Sigmoid colon (tissue), 7 donors: ENCODE measurements at places on chromosomes 2 and 18.

DNA sequence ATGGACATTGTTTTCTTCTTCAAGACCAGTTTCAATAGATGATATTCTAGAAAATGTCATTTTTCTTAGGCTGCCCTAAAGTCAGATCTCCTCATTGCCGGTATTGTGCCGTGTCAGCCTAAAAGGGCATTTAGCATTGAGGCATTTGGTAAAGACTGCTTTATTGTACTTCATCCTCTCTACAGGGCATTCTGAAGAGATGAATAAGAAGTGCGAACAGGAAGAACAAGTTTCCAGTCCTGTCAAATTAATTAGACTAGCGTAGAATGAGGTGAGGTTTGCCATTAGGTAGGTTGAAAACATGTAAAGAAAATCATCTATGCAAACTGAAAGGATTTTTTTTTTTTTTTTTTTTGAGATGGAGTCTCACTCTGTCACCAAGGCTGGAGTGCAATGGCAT is 60.6 kb downstream of the ETAA1 start:
- DNase-seq: no peak

- no peak for DNase-seq
These were observed 1.3 kb downstream of the PRPF40A start for GRCh38 chr2:152715854-152716428.

- DNase-seq: no peak
These were observed 12.2 kb downstream of the ZFP36L2 start for GRCh38 chr2:43214253-43214652.

DNA sequence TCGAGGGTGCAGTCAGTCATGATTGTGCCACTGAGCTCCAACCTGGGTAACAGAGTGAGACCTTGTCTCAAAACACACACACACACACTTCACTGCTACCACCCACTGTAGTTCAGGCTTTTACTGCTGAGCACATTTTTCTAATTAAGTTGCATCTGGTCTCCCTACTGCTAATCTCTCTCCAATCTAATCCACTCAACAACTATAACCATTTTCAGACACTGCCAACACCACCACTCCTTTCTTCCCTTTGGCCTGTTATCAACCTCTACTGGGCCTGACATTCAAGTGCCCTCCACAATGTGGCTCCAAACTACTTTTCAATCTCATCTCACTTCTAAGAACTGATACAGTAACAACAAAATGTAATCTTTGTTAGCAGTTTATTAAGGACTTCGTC is 44.8 kb downstream of the RMP24 start:
- no peak for DNase-seq

GRCh38 chr2:204888222-204888621 is 342.9 kb downstream of the PARD3B start:
- DNase-seq: no peak

- no peak for DNase-seq
These were observed 24.3 kb upstream of the COL6A3 start for GRCh38 chr2:237438080-237438940.

DNA sequence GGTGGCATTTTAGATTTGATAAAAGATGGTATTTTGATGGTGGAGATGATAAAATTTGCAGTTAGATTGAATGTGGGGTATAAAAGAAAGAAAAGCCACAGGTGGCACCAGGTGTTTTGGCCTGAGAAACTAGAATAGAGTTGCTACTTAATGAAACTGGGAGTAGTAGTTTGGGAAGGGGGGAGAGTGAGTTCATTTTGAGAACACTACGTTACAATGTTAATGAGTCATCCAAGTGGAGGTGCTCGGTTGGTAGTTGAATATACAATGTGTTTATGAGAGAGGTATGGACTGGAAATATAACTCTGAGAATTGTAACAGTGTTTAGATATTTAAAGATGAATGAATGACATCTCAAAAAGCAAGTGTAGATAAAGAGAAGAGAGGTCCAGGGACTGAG is 26.4 kb downstream of the EPG5 start:
- DNase-seq: no peak

DNA sequence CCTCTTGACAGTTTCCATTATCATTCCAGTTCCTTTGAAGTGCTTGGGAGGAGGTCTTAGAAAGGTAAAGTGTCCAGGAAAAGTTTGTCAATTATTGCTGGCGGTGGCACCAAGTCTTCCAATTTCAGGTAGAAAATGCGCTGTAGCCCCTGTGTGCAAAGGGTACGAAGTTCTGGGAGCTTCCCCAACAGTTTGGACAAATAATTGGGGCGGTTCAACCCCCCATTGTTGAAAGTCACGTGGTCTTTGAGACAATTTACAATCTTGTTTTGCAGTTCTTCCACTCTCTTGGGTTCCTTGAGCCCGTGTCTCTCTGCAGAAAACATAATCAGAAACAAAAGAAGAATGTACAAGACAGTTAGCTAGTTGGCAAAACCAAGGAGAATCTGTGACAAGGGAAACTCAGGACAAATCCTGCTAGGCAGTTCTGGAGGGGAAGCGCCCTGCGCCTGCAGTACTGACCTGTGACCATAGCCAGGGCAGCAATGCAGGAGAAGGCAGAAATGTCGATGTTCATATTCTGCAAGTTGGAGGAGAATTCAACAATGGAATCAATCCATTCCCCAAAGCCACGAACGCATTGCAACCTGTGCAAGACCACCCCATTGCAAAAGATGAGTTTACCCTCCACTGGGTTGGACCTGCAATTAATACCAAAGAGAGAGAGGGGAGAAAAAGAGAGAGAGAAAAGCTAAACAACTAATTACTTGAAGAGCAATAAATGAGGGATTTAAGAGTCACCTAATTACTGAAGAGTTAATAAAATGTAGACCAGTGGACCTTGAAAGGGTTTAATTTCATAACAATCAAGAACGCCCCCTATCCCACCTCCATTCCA is 6.6 kb downstream of the NR4A2 start:
- DNase-seq: no peak

GRCh38 chr2:165743442-165743841 is 50.6 kb downstream of the GALNT3 start:
- no peak for DNase-seq

GRCh38 chr2:200378652-200379290 is 72.3 kb downstream of the SPATS2L start:
- DNase-seq: no peak

DNA sequence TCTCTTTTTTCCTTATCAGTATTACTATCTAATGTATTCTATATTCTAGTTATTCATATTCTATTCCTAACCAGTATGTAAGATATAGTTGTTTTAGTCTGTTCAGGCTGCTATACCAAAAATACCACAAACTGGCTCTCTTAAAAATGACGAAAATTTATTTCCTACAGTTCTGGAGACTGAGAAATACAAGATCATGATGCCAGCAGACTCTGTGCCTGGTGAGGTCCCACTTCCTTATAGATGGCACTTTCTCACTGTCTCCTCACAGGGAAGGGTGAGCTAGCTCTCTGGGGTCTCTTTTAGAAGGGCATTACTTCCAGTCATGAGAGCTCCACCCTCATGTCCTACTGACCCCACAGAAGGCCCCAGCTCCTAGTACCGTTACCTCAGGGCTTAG is 4.8 kb upstream of the ARHGAP15 start:
- DNase-seq: no peak

GRCh38 chr18:29041976-29042375 is 865.0 kb upstream of the CDH2 start:
- no peak for DNase-seq

DNA sequence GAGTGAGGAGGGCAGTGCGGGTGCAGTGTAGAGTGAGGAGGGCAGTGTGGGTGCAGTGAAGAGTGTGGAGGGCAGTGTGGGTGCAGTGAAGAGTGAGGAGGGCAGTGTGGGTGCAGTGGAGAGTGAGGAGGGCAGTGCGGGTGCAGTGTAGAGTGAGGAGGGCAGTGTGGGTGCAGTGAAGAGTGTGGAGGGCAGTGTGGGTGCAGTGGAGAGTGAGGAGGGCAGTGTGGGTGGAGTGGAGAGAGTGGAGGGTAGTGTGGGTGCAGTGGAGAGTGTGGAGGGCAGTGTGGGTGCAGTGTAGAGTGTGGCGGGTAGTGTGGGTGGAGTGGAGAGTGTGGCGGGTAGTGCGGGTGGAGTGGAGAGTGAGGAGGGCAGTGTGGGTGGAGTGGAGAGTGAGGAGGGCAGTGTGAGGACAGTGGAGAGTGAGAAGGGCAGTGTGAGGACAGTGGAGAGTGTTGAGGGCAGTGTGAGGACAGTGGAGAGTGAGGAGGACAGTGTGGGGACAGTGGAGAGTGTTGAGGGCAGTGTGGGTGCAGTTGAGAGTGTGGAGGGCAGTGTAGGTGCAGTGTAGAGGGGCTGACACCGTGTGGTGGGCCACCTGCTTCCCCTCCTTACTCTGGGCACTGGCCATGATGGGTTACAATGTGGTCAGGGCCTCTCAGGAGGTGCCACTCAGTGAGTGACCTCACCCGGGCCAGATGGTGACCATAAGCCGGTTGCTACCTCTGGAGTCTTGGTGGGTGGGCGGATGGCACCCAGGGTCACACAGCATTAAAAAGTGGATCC is 28.5 kb downstream of the INPP4A start:
- DNase-seq: peak; percentile 42

DNA sequence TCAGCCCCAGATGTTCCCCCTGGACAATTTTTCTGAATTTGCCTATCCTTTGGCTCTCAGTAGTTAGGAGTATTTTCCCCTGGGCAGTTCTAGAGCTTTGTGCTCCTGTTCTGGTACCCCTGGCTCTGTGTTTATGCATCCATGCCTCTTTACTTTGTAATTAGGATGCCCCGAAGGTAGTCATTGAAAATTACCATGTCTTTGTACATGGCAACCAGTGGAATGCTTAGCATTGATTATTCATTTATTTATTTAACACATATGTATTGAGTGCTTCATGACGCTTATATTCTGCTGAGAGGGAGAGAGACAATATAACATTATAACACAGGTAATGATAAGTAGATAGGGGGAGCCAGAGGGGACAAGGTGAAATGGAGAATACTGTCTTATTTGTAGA is 346.5 kb downstream of the PARD3B start:
- no peak for DNase-seq

GRCh38 chr2:79547568-79547967 is 34.7 kb downstream of the CTNNA2 start:
- DNase-seq: no peak

GRCh38 chr2:26268213-26268612 is 23.5 kb downstream of the HADHB start:
- no peak for DNase-seq

GRCh38 chr2:63663013-63663864 is 74.5 kb downstream of the MDH1 start:
- no peak for DNase-seq

DNA sequence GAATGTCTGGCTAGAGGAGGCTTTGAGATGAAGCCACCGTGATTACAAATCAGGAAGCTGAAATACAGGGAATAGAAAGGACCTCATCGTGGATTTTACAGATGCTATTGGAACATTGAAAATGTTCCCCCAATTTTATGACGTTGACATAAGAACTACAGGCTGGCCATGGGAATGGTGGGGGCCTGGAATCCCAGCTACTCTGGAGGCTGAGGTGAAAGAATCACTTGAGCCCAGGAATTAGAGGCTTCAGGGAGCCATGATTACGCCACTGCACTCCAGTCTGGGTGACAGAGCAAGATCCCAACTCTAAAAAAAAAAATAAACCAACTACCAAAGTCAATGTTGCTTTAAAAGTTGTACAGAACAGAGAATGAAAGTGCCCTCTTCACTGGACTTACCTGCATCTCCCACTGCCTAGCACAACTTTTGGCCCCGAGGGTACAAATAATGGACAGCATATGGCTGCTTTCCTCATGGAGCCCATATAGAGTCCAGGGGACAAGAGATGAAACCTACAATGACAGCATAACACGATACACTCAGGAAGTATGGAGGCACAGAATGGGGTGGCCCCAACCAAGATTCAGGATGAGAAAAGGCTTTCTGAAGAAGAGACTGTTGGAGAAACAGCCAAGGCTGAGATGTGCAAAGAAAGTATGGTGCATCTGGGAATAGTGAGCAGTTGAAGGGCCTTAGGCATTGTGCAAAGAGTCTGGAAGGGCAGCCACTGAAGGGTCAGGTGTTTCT is 254.8 kb downstream of the MYCN start:
- no peak for DNase-seq

DNA sequence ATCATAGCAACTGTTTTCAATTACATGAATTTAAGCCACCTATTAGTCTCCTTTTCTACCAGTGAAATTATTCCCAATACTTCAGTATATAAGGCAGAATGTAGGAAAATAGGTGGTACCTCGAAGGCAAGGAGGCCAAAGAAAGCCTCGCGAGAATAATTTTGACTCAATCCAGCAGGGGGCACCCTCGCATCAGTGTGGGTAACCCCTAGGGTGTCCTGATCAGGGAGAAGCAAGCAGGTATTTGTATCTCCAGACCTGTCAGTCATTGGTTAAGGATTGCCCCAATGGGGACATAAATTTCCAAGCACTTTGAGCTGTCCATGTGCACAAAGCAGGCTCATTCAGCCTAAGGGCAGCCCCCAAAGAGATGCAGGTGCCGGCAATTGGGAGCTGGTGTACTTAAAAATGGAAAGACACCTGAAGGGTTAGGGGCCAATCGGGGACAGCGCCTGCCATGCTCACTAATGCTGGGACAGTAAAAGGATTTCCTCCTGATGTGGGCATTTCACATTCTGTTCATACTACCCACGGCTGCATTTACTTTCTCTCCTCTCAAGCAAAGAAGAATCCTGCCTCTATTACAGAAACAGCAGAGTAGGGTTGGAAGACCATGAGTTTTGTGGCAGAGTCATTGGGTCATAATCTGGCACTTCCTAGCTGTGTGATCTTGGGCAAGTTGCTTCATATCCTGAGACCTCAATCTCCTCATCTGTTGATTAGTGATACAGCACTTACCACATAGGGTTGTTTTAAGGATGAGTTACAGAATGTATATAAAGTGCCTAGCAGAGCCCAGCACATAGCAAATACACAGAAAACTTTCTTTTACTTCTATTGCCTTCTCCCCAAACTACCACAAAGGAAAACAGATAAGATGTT is 136.1 kb downstream of the ICOS start:
- DNase-seq: no peak

- DNase-seq: no peak
These were observed 47.8 kb downstream of the SH3YL1 start for GRCh38 chr2:216068-216467.

DNA sequence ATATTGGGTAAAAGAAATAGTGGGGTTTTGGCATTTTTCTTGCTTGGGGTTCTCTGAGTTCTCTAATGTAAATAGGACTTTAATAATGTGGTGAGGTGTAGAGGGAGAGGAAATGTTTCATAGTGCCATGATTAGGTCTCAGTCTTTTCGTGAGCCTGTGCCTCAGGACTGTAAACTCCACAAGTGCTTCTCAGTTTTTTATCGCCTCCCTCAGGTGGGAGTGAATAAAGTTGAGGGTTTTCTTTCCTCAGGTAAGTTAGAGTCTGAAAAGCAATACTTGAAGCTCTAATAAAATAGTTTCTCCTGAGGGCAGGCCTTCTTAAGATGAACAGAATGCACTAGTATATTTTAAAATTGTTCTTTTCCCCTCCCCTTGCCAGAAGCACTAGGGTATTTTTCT is 243.1 kb upstream of the SETBP1 start:
- no peak for DNase-seq
